Mammary microvascular endothelial cell (primary cell): ENCODE measurements at places on chromosomes 2 and 18. TPM values are rescaled to one million over a fixed set of nuclear protein-coding genes. Genes with fewer than 3 reads are reported as not detected.

The AQP12B gene
- total RNA-seq = not detected in 2 replicates

The ITM2C gene
- total RNA-seq = 1.9 and 3.2 TPM in 2 replicates

The PPP1CB gene
- 72.2 and 80.4 TPM in 2 replicates for total RNA-seq

The STK39 gene
- total RNA-seq = 10.0 and 13.6 TPM in 2 replicates

The TCF7L1 gene
- 2.7 and 2.8 TPM in 2 replicates for total RNA-seq

The SPDYA gene
- total RNA-seq = 0.05 TPM in 1 of 2 replicates, not detected in the other

The IL36G gene
- not detected in 2 replicates for total RNA-seq

The CNNM3 gene
- 3.9 and 5.1 TPM in 2 replicates for total RNA-seq

The TMEM169 gene
- total RNA-seq = not detected in 2 replicates

The SERPINB11 gene
- total RNA-seq = not detected in 2 replicates

The GALNT3 gene
- 0.30 and 1.2 TPM in 2 replicates for total RNA-seq

The KCNIP3 gene
- total RNA-seq = 0.15 TPM in 1 of 2 replicates, not detected in the other

The CAPN14 gene
- total RNA-seq = not detected in 2 replicates

The SGO2 gene
- 15.5 and 18.2 TPM in 2 replicates for total RNA-seq

The ATG4B gene
- total RNA-seq = 58.3 and 61.6 TPM in 2 replicates

The IKZF2 gene
- total RNA-seq = 0.47 and 1.2 TPM in 2 replicates

The NGEF gene
- total RNA-seq = 0.53 and 1.1 TPM in 2 replicates

The RAPGEF4 gene
- 7.2 and 12.8 TPM in 2 replicates for total RNA-seq

The CHRNG gene
- total RNA-seq = not detected in 2 replicates

The ALPI gene
- total RNA-seq = not detected in 2 replicates

The DUSP2 gene
- total RNA-seq = 0.07 and 0.74 TPM in 2 replicates

The LRRC30 gene
- not detected in 2 replicates for total RNA-seq

The CYRIA gene
- 7.5 and 10.2 TPM in 2 replicates for total RNA-seq

The APCDD1 gene
- total RNA-seq = not detected in 2 replicates

The CCNT2 gene
- total RNA-seq = 10.4 TPM in 2 replicates

The ACMSD gene
- not detected in 2 replicates for total RNA-seq

The BMP10 gene
- total RNA-seq = not detected in 2 replicates

The MTX2 gene
- total RNA-seq = 47.6 and 58.7 TPM in 2 replicates

The UGT1A7 gene
- not detected in 2 replicates for total RNA-seq

The KCNJ3 gene
- not detected in 2 replicates for total RNA-seq

The COQ10B gene
- 23.5 and 26.3 TPM in 2 replicates for total RNA-seq

The NEU4 gene
- not detected in 2 replicates for total RNA-seq

The CXCR4 gene
- total RNA-seq = 17.1 and 17.2 TPM in 2 replicates

The SRD5A2 gene
- total RNA-seq = not detected in 2 replicates

The PPP1R1C gene
- total RNA-seq = 0.27 and 3.0 TPM in 2 replicates

The HSPE1 gene
- 196 and 234 TPM in 2 replicates for total RNA-seq

The HOXD1 gene
- 3.7 and 7.3 TPM in 2 replicates for total RNA-seq

The FSHR gene
- total RNA-seq = not detected in 2 replicates

The GPBAR1 gene
- total RNA-seq = not detected in 2 replicates

The MTCL1 gene
- 14.3 and 17.1 TPM in 2 replicates for total RNA-seq
